ENCODE measurements at places on chromosomes 1 and 21. TPM values are rescaled to one million over a fixed set of nuclear protein-coding genes. Genes with fewer than 3 reads are reported as not detected.

DNA sequence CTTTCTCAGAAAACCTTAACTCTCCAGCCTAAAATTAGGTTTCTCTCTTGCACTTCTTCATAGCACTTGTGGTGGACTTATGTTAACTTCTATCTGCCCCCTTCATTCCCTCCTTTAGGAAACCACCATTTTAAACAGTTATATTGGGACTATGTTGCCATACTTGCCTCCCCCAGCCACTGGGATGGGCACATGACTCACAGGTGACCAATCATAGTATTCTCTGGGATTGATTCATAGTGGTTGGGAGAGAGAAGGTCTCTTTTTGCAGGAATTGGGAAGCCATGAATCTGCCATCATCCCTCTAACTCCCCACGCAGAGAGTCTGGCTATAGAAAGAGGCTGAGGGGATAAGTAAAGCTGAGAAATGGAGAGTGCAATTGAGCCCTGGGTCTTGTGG, 50.4 kb upstream of the NRDC start:
- DNase-seq = no peak

GRCh38 chr1:229088711-229089110, 182.2 kb upstream of the RAB4A start:
- DNase-seq = no peak

DNA sequence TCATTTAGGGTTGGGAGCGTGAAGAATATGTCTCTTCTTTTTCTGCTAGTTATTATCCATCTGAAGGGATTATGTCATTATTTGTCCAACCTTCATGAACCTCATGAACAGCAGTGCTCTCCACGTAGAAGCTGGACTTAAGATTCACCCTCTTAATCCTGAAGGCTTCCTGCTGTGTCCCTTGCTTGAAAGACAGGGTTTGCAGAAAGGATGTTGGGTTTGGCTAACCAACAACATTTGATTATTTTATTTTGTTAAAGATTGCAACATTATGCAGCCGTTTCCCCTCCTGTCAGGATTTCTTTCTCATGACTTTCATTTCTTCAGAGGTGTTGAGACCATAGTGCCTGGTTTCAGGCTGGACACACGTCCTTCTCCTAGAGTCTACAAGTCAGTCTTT, 75.2 kb downstream of the NGF start:
- no peak for DNase-seq

- DNase-seq = no peak
These were observed 11.5 kb upstream of the DENND2D start for GRCh38 chr1:111211921-111212320.

DNA sequence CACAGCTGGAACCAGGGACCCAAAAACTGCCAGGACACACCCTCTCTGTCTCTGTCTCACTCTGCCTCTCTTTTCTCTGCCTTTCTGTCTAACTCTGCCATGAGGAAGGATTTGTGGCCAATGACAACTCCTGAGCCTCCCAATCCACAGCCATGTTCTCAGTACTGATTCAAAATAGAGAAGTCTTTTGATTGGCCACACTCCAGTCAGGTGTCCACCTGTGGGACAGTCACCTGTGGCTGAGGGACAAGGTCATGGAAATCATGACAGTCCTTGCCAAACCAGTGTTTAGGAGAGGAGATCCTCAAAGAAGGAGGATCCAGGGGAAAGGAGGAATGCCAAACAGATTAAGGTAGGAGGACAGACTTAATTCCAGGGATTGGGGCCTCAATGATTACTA, 15.8 kb downstream of the TINAGL1 start:
- no peak for DNase-seq

- no peak for DNase-seq
These were observed 389.2 kb downstream of the DSCAM start for GRCh38 chr21:40457741-40458140.

- DNase-seq = no peak
These were observed 840.9 kb downstream of the LTN1 start for GRCh38 chr21:28151758-28152157.

DNA sequence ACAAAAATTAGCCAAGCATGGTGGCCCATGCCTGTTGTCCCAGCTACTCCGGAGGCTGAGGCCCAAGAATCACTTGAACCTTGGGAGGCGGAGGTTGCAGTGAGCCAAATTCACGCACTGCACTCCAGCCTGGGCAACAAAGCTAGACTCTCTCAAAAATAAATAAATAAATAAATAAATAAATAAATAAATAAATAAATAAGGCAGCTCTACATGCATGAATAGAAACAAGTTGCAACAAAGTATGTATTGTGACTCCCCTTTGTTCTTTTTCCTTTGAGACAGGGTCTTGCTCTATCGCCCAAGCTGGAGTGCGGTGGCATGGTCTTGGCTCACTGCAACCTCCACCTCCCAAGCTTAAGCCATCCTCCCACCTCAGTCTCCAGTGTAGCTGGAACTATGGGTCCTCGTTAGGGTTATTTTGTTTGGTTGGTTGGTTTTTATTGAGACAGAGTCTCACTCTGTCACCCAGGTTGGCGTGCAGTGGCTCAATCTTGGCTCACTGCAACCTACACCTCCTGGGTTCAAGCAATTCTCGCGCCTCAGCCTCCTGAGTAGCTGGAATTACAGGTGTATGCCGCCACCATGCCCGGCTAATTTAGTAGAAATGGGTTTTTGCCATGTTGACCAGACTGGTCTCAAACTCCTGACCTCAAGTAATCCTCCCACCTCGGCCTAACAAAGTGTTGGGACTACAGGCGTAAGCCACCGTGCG, 8.0 kb downstream of the USP48 start:
- DNase-seq = no peak

- no peak for DNase-seq
These were observed 425.5 kb downstream of the LMO4 start for GRCh38 chr1:87754139-87754538.

GRCh38 chr21:42122398-42122797, 51.3 kb downstream of the UMODL1 start:
- DNase-seq = no peak

- no peak for DNase-seq
These were observed 7.1 kb upstream of the AGO3 start for GRCh38 chr1:35923791-35924221.

DNA sequence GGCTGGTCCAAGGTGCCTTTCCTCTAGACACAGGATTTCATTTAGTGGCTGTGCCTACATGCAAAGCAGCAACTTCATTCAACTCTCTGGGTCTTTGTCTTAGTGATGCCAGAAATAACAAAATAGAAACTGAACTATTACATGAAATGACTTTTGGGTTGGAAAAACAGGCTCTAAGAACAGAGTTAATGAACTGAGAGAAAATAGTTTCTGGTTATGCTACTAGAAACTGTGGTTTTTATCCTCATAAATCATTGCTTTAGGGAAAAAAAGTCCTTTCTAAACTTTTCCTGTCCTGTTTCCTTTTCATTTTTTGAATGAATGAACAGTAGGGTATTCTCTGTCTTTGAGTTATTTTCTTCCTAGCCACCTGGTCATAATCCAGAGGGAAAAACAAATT, 424.0 kb downstream of the KIF26B start:
- DNase-seq = no peak

DNA sequence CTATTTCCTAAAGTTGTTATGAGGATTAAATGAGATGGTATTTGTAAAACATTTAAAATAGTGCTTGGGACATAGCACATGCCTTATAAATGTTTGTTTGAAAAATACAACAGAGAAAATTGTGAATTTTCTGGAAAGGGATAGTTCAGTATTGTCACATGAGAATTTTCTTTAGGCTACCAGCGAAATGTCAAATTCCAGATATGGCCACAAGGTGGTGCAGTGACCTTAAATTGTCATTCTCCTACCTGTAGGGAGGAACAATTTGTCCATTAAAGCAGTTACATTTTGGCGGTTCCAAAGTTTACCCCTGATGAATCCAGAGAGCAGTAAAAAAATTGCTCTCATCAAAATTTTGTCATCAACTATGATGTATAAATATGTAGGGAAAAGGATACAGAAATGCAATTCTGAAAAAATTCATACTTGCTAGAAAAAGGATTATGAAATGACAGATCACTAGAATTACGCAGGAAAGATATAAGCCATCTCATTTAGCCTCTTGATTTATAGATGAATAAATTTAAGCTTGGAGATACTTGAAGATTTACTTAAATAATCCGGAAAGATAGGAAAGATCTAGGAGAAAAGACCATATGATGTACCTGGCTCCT, 50.2 kb upstream of the TSHB start:
- peak; percentile 25 for DNase-seq

- DNase-seq = no peak
These were observed 19.0 kb upstream of the RGS2 start for GRCh38 chr1:192789871-192790270.

DNA sequence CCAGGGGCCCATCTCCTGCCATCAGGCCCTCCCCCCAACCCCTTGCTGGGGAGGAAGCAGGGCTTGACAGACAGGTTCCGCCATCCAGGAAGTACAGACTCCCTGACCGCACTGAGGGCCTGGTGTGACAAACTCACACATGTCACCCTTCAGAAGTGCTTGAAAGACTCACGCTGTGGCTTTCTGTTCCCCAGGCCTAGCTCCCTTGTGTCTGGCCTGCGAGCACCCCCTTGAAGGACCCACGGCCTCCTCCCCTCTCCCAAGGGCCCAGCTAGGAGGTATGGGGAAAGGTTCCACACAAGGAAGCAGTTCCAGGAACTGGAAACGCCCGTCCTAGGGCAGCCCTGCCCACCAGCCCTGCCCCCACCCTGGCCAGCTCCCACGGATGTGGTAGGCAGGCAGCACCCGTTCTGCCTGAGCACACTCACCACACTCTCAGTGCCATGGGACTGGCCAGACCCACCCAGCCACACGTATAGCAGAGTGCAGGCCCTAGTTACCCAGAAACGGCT, 26.7 kb downstream of the SLC2A1 start:
- DNase-seq = peak; percentile 47

DNA sequence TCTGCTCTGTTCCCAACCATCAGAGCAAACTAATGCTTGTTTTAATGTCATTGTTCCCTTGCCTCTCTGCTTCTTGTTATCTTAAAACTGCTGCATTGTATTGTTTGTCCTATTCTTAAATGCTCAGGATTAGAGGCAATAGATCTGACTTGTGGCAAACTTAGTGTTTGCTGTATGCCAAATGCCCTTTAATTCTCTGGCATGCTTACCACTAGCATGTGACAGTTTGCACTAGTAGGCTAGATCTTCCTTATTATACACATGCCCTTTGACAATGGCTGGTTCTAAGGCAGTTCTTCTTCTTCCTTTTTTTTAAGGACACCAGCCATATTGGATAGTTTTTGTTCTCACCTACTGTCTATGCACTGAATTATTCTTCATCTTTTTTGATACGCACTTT, 30.1 kb downstream of the PALMD start:
- DNase-seq = no peak

GRCh38 chr1:200968469-200969410, 54.8 kb downstream of the KIF21B start:
- no peak for DNase-seq

GRCh38 chr21:41559658-41560631, 52.0 kb upstream of the TMPRSS2 start:
- DNase-seq = no peak

GRCh38 chr1:64268653-64269557, 65.5 kb downstream of the UBE2U start:
- DNase-seq = peak; percentile 74

GRCh38 chr1:32901823-32902534, 790 bp upstream of the TMEM54 start:
- peak; percentile 9 for DNase-seq

GRCh38 chr1:188719735-188720134, 1757.9 kb downstream of the BRINP3 start:
- no peak for DNase-seq

DNA sequence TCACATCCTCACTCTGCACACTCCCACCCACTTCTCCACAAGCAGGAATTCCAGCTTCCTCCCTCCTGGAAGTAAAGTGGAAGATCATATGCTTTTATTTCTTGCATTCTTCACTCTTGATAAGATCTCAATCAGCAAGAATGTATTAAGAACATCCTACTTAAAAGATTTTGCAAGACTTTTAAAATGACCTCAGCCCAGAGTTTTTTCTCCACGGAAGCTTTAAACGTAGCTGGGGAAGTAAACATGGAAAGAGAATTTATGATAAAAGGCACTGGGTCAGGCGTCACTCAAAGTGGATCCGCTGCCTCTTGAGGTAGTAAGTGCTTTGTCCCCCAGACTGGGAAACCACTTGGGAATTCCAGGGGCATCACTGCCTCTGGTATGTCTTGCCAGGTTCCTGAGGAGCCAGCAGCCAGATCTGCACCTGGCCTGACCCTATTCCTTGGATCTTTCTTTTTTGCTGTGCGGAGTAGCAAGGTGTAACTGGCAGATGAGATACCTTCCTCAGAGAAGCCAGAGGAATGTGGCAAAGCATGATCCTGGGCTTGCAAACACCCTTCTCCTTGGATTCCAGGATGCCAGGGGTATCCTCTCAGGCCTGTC, 33.9 kb downstream of the CDK18 start:
- no peak for DNase-seq

- no peak for DNase-seq
These were observed 30.8 kb downstream of the HLX start for GRCh38 chr1:220910021-220910420.

- no peak for DNase-seq
These were observed 43.8 kb downstream of the SLC37A1 start for GRCh38 chr21:42557420-42557819.

DNA sequence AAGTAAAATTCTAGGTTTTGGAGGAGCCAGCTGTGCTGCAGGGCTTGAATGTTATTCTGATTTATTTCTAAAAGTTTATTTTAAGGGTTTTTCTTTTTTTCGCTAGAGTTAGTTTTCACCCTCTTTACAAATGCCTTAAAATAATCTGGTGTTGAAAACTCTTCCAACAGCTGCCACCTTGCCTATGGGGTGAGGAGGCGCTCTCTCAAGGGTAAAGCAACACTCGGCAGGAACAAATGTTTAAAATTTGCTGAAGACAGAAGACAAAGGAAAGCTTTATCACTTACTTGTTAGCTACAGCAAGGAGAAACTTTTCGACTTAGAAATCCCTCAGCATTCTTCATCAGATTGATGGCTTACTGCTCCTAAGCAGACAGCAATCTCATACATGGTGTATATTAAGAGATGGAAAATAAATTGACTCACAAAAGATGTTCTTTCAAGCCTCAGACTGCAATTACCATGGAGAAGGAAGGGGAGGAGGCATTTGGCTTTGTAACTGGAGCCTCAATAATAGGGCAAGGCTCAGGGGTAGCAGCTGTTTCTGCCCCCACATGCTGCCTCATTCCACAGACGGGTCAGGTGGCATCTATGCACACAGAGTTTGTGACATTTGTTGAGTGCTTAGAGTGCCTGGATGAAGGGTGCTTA, 79.8 kb upstream of the RALGPS2 start:
- DNase-seq = no peak

The SRGAP2 gene
- 10.6 TPM for total RNA-seq

The CFHR1 gene
- total RNA-seq = not detected

The OR10J5 gene
- total RNA-seq = not detected

The IGFN1 gene
- 12.2 TPM for total RNA-seq

The DISC1 gene
- total RNA-seq = 1.1 TPM

The DMBX1 gene
- total RNA-seq = not detected

The UMODL1 gene
- not detected for total RNA-seq

The GPA33 gene
- total RNA-seq = 0.22 TPM

The RIMS3 gene
- 0.92 TPM for total RNA-seq

The PTPRU gene
- total RNA-seq = 12.3 TPM

The C1QA gene
- 6.8 TPM for total RNA-seq

The SYCP1 gene
- total RNA-seq = not detected

Data from pancreas (tissue), 10 donors.